ENCODE measurements at places on chromosomes 12 and 14.

DNA sequence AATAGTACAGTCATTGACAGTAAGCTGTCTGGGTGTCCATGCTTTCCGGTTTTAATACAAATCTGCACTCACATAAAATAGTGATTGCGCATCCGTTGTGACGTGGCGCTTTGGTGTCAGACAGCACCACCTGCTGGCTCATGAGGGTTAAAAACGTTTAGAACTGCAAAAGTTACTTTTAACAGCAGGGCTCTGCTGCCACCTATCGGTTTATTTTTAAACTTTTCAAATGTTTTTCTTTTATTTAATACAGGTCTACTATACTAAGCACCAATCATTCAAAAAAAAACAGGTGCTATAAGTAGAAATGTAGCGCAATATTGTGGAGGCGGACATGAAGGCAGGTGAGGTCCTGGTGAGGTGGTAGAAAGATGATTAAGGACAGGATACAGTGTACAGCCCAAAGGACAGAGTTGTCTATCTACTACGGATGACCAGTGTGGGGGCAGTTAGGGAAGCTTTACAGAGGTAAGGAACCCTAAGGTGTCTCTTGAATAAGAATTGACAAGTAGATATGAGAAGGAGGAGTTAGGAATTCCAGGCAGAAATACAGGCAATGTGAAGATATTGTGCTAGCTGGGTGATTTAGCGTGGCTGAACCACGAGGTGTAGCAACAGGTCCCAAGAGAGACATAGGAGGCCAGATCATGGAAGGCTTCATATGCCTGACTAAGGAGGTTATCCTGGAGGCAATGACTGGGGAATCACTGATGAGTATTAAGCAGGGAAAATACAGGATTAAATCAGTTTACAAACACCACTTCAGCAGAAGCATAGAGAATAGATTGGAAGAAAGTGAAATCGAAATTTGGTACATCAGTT lies 91.5 kb upstream of the PRB2 start:
- DNase-seq, result peak; percentile 37

DNA sequence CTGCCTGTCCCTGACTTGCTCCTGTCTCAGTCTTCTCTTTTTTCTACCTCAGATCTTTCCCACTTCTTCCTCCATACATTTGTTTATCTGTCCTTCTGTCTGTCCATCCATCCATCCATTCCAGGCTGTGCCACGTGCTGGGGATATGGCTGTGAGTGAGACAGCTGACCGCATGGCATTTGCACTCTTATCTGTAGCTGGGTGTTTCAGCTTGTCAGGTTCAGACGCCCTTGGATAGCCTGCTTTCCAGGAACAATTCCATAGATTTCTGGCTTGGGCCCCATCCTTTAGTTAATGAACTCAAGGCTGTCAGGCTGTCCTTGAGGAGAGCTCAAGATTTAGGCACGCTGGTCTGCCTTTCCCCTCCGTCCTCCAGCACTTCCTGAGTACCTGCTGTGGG lies 116.6 kb downstream of the TSPAN9 start:
- DNase-seq, result no peak

- DNase-seq, result no peak
These were observed 46.1 kb downstream of the MSRB3 start for GRCh38 chr12:65324551-65324950.

GRCh38 chr12:53102883-53103807 lies at the start of gene SOAT2:
Gene SOAT2 (plus strand): TSS chr12:53103486. CDS start chr12:53103578, 92 bp downstream.
- no peak for DNase-seq

DNA sequence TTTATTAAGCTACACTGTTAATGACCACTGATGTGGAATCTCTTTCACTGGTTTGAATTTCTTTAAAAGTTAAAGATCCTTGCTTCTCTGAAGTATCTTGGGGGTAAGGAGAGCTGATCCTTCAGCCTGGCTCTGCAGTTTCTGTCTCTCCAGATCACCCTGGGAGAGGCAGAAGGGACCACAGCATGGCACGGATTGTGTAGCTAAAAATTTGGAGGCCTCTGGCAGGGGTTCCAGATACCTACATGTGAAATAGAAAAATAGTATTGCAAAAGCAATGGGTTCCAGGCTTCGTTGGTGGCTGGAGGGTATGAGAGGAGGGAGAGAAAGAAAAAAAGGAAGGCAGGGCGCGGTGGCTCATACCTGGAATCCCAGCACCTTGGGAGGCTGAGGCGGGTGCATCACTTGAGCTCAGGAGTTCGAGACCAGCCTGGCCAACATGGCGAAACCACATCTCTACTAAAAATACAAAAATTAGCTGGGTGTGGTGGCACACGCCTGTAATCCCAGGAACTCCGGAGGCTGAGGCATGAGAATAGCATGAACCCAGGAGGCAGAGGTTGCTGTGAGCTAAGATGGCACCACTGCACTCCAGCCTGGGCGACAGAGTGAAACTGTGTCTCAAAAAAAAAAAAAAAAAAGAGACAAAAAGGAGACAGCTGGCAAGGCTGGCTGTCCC lies 3.4 kb downstream of the CHST11 start:
- DNase-seq, result no peak

- no peak for DNase-seq
These were observed 30.7 kb upstream of the GARIN2 start for GRCh38 chr14:67158566-67158965.

DNA sequence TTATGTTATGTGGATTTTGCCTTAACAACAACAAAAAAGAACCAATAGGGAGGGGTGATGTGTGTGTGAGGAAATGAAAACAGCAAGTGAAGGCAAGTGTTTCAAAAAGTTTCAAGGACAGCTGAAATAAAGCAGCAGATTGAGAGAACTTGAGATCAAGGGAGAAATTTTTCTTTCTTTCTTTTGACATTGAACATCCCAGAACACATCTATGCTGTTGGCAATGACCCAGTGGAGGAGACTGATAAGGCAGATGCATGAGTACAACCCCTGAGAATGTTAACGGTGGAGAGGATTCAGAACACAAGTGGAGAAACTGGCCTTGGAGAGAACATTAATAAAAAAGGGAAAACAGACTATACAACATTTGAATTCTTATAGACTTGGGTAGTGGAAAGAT lies 2.9 kb downstream of the LLPH start:
- DNase-seq, result no peak

DNA sequence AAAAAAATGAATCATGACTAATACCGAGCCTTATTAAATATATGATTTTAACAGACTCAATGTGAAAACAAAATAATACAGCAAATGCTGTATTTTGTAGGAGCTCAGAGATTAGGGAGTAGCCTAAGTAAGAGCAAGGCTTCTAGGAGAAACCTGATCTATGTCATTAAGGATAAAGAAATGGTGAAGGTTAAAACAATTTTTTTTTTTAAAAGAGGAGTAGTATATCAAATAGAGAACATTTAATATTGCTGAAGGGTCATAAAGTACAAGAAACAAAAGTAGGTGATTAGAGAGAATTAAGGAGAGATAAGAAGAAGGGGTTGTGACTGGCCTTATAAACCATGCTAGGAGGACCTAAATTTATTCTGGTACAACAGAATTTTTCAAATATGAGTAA lies 39.1 kb downstream of the PPP1R12A start:
- DNase-seq, result no peak

DNA sequence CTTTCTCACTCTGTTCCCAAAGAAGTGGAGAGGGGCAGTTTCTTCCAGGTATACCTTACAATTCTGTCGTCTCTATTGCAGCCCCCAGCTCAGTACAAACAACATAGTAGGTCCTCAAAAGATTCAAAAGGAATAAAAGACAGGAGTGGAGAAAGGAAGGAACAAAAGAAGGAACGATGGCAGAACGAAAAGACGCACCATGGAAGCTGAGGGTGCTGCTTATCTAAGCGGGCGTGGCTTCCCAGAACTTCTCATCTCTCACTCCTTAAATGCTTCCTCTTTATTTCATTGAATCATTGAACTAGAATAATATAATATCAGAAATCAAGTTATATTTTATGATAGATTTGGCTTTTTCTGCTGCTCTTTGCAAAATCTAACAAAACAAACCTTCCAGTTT lies 13.7 kb upstream of the LTA4H start:
- DNase-seq, result no peak

- DNase-seq, result peak; percentile 66
These were observed at the start of gene SH2B3 for GRCh38 chr12:111405859-111406473. Gene SH2B3 (plus strand): TSS chr12:111405923. CDS start chr12:111418146, 12,223 bp downstream.

- no peak for DNase-seq
These were observed 28.3 kb downstream of the PITPNM2 start for GRCh38 chr12:123122626-123123025.

DNA sequence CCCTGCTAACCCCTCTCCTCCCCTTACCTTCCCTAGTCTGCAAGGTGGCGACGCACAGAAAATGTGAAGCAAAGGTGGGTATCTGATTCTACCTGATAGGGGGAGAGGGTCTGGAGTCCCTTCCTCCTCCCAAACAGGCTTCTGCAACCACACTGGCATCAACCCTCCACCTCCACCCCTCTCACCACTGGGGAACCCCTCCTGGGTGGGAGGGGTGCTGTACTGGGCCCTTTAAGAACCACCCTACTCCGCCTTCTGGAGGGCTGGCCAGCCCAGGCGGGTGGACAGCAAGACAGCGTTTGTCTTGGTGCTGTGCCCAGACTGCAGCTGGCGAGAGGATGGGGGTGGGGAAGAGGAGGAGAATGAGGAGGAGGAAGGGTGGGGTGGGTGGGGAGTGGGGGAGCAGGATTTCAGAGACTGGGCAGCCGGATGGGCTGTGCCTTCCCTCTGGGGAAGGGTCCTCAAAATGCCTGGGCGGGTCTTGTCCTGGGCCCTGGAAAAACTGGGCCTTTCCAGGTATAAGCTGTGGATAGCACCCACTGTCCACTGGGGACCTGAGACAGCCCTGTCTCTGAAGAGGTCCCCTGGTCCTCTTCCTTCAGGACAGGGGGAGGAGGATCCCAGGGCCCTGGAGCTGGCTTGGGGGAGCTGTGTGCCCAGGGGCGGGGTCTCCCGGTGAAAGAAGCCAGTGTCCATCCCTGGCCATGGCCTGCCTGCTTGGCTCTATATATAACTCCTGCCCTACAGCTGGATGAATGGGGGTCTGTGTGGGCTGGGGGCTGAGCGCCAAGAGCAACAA lies 2.8 kb downstream of the TNS2 start:
- DNase-seq, result no peak

DNA sequence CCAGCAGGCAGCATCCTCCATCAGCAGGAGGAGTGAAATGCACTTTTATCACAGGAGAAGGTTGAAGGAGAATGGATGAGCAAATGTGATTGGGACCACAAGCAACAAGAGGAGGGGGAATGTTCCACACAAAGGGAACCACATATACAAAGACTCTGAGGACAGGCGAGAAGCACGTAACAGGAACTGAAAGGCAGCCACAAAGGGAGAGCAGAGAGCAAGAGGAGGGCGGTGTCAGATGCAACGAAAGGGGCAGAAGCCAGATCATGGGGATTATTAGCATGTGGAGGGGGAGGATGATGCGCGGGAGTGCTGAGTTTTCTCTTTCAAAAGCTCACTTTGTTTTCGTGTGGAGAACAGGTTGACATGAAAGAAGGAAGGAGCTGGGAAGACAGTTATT lies 241.1 kb downstream of the SPTSSA start:
- no peak for DNase-seq

- no peak for DNase-seq
These were observed 136.8 kb downstream of the ADGRD1 start for GRCh38 chr12:131090274-131091210.

- DNase-seq, result no peak
These were observed 30.4 kb downstream of the CHST11 start for GRCh38 chr12:104486943-104487819.

DNA sequence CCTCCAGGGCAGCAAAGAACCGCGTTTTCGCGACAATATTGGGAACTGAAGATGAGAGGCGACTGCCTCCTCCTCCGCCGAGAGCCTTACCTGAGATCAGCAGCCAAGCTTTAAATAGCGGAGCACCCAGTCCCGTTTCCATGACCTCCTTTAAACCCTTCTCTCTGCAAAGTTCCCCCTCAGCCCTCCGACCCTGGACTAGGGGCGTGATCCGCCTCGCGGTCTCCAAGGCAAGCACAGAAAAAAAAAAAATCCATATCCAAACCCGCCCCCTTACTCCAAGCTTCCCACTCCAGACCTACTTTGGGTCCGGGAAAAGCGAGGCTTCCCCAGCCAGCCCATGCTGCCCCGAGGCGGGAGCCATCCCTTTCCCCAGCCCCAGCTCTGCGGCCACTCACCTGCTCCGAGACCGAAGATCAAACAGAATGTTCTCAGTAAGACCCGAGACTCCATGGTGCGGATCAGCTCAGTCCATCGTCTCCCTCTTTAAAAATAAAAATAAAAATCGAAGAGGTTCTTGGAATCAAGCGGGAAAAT lies 630 bp downstream of the NELL2 start:
- DNase-seq, result peak; percentile 59

- no peak for DNase-seq
These were observed 617 bp upstream of the MGP start for GRCh38 chr12:14886271-14886670.

DNA sequence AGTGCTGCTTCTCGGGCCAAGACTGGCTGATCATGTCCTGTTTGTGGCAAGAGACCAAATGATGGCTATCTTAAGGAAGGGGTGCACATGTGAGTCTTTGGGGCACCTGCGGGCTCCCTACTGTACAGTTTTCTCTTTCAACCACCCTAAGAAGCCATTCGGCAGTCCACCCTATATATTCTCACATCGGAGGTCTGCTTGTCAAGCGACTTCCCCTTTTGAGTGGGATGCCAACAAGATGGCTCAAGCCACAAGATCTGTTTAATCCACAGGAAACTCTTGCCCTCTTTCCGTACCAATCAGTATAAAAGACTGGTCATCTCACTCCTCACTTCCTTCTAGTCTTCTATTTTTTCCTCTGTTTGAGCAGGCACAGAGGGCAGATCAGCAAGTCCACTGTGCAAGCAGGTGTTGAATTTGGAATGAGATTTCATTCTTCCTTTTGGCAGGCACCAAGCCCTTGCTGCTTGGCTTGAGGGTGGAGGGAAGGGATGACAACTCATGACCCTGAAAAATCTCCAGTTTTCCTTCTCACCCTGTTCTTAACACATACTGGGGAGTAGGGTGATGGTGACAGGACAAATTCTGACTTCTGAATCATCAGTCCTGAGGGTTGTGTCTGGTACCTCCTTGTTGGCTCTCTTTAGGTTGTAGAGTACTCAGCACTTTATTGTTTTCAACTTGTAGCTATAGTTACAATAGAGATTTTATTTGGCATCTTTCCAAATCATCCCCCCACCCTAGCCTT lies 17.6 kb downstream of the LACRT start:
- DNase-seq, result no peak

DNA sequence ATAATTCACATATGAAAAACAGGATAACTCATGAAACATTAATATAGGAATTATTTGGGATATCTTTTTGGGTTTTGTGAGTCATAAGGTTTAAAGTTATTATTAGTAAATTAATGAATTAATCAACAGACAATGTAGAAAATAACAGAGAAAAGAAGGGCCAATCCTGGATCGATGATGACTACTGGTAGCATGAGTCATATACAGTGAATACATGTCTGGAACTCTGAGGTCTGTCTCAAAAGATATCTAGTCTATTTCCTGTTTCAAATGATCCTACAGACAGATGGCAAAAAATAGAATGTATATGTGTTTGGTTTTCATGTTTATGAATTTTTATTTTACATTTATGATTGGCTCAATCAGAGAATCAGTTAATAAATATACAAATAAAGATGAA lies 86.4 kb upstream of the RTL1 start:
- no peak for DNase-seq

Measured in right kidney (tissue), 9 donors.